Esophagus muscularis mucosa (tissue), 4 donors: ENCODE measurements at places on chromosomes 2 and 18. TPM values are rescaled to one million over a fixed set of nuclear protein-coding genes. Genes with fewer than 3 reads are reported as not detected.
A peak's percentile ranks its signal among the peaks of the same experiment; 100 is the strongest.

- H3K27ac ChIP-seq, result no peak overlapping the region
- H3K36me3 ChIP-seq, result peaks cover 6% of the 10 kb centered on the region
- no peak overlapping the region for H3K4me3 ChIP-seq
- DNase-seq, result no peak
- no peaks in the 10 kb centered on the region for H3K4me1 ChIP-seq
Measured at GRCh38 chr2:235898766-235899165, 269.4 kb downstream of the GBX2 start.

ZEB2 gene
- total RNA-seq, result 68.3 TPM

- H3K4me3 ChIP-seq, result no peak overlapping the region
- DNase-seq, result no peak
- H3K27me3 ChIP-seq, result no peaks in the 10 kb centered on the region
- peaks cover 35% of the 10 kb centered on the region for H3K36me3 ChIP-seq
- H3K4me1 ChIP-seq, result peaks cover 99% of the 10 kb centered on the region
- H3K27ac ChIP-seq, result peak overlapping the region; percentile 86
Measured at GRCh38 chr2:54669677-54670484, 53.6 kb upstream of the EML6 start.

DNA sequence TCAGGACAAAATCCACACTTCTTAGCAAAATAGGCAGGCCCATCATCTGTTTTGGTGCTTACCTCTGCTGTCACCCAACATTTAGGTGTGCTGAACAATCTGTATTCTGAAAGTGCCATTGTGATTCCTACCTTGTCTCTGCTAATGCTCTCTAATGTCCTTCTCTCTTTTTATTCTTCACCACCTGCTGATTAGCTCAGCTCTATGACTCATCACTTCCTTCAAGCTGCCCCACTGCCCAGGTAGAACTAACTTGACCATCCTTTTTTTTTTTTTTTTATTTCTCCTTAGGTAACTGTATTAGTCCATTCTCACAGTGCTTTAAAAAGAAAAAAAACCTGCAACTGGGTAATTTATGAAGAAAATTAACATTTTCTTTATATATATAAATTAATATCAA is 478.7 kb upstream of the POU3F3 start:
- no peak overlapping the region for H3K27ac ChIP-seq
- no peak overlapping the region for H3K4me3 ChIP-seq
- DNase-seq, result peak; percentile 34
- H3K27me3 ChIP-seq, result no peaks in the 10 kb centered on the region

DNA sequence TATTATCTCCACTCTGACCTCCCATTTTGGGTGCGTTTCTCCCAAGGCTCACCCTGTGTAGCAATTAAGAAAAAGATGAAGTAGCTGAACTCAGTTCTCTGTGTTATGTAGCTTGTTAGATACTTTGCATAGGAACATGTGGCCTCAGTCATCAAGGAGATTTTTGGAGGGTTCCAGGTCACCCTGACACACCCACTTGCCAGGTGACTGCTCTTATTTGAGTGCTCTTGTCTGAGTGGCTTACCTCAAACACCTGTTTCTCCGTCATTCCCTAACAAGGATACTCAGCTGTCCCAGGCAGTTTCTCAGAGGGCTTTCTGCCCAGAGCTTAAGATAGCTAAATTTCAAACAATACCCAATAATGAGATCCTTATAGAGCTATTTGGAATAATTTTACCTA is 577.2 kb upstream of the HNMT start:
- H3K4me3 ChIP-seq, result no peak overlapping the region
- no peaks in the 10 kb centered on the region for H3K4me1 ChIP-seq
- no peaks in the 10 kb centered on the region for H3K27me3 ChIP-seq
- H3K27ac ChIP-seq, result no peak overlapping the region
- no peaks in the 10 kb centered on the region for H3K36me3 ChIP-seq

GRCh38 chr2:64838817-64839216 is 150.4 kb upstream of the SLC1A4 start:
- no peak overlapping the region for H3K27ac ChIP-seq
- H3K36me3 ChIP-seq, result no peaks in the 10 kb centered on the region
- H3K27me3 ChIP-seq, result no peaks in the 10 kb centered on the region
- H3K4me1 ChIP-seq, result no peaks in the 10 kb centered on the region
- DNase-seq, result no peak
